ENCODE measurements at places on chromosomes 13 and 19.

- DNase-seq = peak; percentile 32
These were observed 10.3 kb downstream of the CELF5 start for GRCh38 chr19:3234800-3235199.

DNA sequence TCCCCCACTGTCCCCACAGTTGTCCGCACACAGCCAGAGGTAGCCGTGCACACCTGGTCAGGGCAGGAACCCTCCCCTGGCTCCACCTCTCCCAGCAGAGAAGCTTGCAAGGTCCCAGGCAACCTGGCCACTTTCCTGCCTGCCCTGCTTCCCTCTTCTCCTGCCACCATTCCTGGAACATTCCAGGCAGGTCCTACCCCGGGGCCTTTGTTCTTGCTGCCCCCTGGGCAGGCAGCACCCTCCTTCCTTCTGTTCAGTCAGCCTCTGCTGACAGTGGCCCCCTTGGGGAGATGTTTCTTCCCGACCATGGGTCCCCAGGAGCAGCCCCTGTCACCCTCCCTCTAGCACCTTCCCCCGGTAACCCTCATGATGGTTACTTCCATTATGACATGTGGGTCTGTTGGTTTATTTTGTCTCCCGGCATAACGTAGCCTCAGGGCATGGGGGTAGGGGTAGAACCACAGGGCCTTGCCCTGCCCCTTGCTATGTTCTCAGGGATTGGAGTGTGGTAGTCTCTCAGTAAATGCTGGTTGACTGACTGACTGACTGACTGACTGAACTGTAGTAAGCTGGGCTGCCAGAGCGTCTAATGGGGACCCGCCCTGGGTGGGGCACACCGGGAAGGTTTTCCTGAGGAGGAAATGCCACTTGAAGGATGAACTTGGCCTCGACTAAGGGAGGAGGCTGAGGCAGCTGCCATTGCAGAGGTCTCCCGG is 10.8 kb downstream of the PAK4 start:
- DNase-seq = no peak

- DNase-seq = peak; percentile 39
These were observed 77.9 kb downstream of the CACNA1A start for GRCh38 chr19:13428352-13428751.

- DNase-seq = no peak
These were observed 3.8 kb upstream of the WDR18 start for GRCh38 chr19:980133-980998.

All from Daoy (cell line).